NCI-H1417 treated with DMSO at 0.1 percent for 48 hours (cell line): ENCODE measurements at places on chromosomes 3 and 15.

DNA sequence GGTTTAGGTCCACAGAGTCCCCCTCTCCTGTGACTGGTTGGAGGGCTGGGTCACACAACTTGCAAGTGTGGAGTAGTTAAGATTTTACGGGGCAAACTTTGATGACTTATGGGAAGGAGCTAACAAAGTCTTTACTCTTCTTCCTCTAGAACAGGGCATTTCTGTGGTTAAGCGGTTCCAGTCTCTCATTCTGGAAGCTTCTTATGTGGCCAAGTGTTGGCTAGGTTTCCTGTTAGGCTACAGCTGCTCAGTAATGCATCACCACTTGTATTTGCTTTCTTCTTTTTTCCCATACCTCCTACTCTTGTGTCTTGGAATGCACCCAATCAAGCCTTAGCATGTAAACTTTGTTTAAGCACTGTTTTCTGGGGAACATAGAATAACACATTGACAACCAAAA, 100.6 kb upstream of the PLAAT1 start:
- no peak for DNase-seq

GRCh38 chr3:50138266-50139200, 16.6 kb upstream of the SEMA3F start:
- DNase-seq = no peak

- DNase-seq = no peak
These were observed 8.5 kb upstream of the ARL14 start for GRCh38 chr3:160668454-160668853.

DNA sequence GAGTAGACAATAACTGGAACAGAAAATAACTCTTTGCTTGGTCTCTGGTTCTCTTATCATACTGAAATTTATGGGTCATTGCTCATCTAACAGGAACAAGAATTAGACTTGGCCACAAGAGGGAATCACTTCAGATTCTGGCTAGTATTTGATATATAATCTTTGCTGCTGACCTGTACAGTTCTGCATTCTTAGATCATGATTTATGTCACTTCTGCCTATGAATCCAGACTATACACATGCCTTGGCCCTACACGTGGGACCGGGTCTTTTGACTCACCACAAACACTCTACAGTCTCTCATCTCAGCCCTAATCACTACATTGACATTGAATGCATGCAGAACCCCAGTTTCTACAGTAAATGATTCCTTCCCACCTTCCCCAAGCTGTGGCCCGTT, 162.5 kb upstream of the SOX2 start:
- no peak for DNase-seq

DNA sequence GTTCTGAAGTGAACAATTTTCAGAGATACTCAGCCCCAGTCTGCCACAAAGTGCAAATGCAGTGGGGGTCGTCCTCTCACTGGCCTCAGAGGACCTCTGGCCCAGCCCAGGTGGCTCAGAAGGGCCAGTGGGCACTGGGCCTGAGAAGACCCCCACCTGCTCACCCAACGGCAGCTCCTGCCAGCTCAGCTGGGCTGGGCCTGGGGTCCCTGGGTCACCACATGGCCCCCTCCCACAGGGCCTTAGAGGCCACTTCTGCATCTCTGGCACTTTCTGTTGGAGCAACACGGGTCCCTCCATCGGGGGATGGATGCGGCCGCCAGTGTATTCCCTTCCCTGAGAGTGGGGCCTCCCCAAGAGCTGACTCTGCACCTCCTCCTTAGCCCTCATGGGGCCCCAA, 262.7 kb upstream of the KCNH8 start:
- DNase-seq = no peak

DNA sequence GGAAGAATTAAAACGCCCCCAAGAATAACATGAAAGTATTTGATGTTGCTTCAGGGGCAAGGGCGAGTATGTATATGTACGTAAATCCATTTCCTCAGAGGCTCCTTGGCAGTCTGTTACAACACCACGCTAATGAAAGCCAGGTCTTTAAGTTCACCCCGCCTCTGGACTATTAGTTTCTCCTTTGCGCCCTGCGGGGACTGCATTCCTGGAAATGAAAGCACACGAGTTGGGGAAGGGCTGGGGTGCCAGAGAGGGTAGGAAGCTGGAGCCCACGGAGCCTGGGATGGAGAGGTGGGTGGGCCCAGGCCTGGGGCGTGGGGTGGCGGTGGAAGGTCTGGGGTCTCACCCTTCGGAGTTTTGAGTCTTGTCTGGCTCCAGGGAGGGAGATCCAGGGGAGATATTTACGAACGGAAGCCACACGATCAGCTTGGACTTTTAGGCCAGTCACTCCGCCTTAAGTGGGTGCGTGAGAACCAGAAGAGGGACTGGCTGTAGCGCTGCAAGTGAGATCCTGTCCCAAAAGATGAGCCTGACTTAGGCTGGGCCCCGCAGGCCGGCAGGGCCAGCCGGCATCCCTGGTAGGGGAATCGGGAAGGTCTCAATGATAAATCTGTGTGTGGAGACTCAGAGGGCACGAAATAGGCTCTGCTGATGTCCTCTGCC, 1.6 kb upstream of the PLCL2 start:
- DNase-seq = no peak

GRCh38 chr15:55112706-55113105, 84.0 kb downstream of the RSL24D1 start:
- no peak for DNase-seq

DNA sequence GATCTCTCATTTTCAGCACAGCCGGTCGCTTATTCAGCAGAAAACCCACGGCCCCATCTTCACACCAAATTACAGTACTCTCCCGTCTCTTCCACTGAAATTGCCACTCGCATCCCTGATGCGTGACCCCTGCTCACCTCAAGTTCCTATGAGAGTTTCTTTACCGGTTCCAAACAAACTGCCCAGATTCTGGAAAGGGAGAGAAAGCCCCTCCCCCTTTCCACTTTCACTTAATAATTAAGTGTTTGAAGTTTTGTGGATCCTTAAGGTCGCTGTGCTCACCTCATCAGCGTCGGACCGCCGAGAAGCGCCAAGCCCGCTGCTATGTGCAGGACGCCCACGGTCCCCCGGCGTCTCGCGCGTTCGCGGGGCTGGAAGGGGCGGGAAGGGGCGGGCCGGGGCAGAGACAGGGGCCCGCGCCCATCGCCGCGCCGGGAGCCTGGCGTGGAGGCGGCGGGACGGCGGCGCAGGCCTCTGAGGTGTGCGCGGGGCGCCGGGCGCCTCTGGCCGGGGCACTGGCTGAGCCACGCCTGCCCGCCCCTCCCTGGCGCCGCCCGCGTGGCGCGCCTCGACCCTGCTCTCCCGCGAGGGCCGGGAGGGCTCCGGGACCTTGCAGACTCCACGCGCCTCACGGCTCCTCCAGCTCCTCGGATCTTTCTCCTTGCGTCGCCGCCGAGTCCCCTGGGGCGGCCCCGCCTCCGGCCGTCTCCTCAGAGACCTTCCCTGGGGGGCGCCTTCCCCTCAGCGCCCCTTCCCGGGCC, at the start of gene GPR156:
Gene GPR156, minus strand, starts transcription at position 476 of the 761 bp plus-strand sequence. CDS start 41,124 bp downstream, outside the sequence.
- DNase-seq = no peak

DNA sequence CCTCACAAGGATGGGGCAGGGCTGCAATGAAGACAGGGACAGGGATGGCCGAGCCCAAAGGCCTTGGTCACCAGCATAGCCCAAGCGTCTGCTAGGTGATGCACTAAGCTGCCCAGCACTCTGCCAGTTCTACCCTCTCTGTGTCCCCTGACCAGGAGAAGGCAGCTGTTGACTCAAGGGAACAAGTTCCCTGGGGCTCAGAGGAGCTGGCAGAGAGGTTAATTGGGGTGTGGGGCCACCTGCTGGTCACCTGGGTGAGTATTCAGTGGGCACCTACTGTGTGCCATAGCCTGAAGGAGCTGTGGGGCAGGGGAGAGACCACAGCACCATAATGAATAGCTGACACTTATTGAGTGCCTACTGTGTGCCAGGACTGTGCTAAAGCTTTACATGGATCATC, 22.0 kb upstream of the DOCK3 start:
- no peak for DNase-seq

- peak; percentile 80 for DNase-seq
These were observed at the start of gene STRA6 for GRCh38 chr15:74202452-74203401. STRA6 (minus strand) TSS chr15:74202787; CDS start chr15:74202267, 520 bp downstream.
